ENCODE measurements at places on chromosomes 3 and 15.

- DNase-seq = no peak
These were observed 141.6 kb downstream of the EBLN2 start for GRCh38 chr3:73203101-73203500.

DNA sequence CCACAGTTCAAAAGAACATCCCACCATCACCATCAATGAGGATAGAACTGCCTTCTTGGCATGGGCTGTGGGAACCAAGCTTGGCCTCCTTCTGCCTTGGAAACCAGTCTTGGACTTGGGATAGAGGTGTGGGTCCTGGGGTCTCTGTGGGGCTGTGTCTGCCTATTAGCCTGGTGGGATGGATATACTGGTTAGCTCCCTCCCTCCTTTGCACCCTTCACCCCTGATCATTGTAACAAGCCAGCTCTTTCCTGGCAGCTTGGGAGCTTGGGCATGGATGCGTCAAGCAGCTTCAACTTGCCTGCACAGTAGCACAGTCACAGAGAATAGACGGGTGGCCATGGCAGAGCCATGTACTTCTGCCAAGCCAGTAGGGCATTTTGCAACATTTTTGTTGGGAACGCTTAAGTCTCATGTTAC lies 65.2 kb downstream of the SMAD6 start:
- DNase-seq = no peak

GRCh38 chr15:52218371-52218770 lies 27.2 kb upstream of the GNB5 start:
- no peak for DNase-seq

DNA sequence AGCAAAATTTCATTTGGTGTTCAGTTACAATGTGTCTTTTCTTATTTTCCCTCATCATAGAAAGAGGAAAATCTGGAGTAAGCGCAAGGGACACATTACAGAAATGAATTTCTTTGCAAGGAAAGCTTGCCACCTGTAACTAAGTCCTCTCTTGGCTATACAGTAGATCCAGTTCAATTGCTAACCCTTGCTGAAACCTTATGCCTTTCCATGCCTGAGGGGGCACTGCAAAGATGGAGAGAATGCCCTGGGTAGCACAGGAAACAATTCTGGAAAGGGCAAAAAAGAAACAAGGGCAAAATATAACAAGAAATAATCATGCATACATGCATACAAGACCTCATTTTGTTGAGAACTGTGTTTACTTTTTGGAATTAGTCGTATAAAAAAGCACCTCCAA lies 4.3 kb downstream of the CADM2 start:
- no peak for DNase-seq

GRCh38 chr3:146086211-146086610 lies 74.8 kb downstream of the PLOD2 start:
- DNase-seq = no peak

GRCh38 chr3:141920701-141921100 lies 44.3 kb downstream of the ATP1B3 start:
- no peak for DNase-seq

DNA sequence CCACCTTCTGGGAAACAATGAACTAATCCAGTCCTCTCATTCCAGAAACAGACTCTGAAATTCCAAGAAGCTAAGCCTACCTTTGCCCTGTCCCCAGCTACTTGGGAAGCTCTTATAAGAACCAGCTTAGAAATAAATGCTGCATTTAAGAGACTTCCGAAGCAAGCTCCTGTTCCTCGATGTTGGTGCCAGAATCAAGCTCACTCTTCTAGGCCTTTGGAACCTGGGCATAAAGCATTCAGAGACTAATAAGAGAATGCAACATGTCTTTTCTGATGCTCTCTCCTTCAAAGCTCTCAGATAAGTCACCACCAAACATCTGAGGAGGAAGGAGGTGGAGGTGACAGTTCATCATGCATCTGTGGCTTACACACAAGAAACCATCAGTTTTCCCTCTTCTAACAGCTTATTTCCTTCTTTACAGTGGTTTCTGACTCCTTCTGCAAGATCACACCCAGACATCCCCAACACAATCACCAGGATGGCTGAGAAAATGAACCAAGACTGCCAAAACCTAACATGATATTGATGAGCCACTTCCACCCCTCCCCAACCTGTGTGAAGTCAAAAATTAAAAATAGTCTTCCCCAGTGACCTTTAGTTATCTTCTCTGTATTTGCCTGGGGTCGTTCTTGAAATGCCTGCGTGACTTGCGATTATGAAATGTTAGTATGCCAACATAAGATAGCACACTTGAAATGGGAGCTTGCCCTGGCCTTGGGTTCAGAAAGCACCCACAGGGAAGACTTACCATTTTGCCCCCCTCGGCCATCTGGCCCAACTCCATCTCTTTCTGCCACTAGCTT lies 11.5 kb downstream of the ARHGEF3 start:
- DNase-seq = no peak

- no peak for DNase-seq
These were observed 193.3 kb upstream of the PROK2 start for GRCh38 chr3:71978150-71978721.

DNA sequence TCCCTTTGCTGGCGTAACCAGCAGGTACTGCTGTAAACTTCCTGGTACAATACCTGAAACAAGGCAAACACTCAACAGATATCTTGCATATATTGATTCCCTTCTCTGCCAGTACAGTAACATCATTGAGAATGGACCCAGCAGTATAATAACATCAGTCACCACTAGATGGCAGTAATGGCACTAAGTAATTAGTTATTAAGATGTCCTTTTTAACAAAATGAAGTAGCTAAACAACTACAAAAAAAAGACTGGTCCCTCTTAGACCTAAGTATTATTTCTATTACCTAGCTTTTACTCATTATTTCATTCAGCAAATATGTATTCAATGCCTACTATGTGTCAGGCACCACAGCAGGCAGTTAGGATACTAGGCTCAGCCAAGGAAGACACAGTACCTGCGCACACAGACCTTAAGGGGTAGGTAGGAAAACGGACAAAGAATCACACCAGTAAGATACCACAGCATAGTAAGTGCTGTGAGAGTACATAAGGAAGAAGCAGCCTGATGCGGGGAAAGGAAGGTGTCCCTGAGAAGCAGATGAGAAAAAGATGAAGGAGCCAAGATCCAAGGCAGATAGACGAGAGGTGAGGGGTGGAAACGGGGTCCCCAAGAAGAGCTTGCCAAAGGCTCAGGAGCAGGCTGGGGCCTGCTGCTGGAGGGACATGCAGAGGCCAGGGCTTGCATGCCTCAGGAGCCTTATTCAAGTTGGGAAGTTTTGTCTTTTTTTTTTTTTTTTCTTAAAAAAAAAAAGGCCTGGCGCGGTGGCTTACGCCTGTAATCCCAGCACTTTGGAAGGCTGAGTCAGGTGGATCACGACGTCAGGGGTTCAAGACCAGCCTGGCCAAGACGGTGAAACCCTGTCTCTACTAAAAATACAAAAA lies 102.7 kb upstream of the CHD2 start:
- DNase-seq = peak; percentile 64

DNA sequence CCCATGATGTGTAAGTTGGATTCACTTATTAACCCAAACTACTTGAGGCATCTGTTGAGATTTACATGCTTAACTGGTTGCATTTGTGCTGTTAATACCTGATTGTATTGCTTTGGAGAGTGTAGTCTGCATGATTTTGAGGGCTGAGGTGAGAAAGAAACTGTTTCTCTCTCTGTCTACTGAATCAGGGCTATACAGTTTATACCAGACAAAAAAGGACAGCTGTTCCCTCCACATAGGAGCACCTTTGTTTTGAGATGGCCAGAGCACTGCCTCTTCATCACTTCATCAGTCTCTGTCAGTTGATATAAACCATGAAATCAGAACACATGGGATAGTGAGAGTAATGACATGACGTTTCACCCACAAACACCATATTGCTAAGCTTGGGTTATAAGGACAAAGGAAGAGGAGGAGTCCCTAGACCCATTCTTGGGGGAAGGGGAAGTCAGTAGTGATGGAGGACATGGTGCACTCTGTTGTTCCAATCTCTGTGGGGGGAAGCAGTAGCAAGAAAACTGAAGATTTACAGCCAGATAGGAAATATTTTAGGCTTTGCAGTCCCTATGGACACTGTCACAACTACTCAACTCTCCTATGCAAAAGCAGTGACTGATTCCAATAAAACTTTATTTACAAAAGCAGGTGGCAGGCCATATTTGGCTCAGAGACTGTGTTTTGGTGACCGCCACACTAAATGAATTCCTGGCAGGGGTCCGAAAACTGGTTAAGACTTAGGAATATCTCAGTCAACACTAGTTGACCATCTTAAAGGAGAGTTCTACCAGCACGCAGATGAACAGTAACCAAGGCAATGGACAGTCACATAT lies 123.9 kb upstream of the NR2E3 start:
- DNase-seq = no peak

DNA sequence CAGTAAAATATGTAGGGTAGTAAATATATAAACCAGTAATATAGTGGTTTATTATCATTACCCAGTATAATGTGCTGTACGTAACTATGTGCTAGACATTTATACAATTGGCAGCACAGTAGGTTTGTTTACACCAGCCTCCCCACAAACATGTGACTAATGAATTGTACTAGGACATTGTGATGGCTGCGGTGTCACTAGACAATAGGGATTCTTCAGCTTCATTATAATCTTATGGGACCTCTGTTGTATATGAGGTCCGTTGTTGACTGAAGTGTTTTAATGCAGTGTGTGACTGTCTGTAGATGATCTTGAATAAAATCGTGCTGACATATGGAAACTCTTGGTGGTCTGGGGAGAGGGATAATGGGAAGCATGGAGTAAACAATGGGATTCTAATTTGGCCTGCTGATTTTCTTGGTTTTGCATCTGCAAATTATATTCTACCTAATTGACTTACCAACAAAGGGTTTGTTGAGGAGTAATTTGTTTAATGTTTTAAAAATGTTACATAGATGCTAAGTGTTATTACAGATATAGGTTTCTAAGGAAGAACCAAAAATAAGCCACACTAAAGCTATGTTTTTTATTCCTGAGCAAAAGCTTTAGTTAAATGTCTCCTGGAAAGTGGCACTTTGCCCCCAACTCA lies 496.5 kb upstream of the TBL1XR1 start:
- DNase-seq = no peak

DNA sequence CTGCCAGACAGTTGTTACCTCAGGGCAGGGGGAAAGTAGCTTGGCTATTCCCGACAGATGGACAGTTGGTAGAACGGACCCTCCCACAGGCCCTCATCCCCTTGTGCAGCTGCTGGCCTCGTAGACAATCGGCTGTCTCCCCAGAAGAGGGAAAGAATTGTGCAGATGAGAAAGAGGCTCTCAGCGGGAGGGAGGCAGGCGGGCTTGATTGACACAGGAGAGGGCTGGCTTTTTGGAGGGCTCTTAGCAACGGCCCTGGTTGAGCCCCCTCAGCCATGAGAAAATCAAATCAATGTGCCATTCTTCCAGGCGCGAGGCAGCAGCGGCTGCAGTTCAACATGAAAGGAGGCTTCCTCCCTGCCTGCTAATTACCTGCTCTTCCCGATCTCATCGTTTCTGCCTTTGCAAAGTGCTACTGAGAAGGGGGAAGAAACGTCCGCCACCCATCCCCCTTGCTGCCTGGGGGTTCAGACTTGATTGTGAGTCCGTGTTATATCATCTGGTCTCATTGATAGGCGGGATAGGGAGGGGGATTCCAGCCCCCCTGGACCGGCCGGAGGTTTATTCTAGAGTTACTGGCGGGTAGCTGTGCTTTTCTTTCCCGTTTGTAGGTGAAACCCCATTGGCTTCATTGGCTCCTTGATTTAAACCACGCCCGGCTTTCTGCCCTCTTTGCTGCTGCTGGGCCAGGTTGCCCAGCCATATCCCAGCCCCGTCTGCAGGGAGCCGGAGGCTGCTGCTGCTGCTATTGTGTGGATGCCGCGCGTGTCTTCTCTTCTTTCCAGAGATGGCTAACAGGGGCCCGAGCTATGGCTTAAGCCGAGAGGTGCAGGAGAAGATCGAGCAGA lies at the start of gene TAGLN3:
Gene TAGLN3 (plus strand): TSS at position 287 of the 848 bp plus-strand sequence. CDS start 501 bp downstream, at position 788.
- peak; percentile 79 for DNase-seq

DNA sequence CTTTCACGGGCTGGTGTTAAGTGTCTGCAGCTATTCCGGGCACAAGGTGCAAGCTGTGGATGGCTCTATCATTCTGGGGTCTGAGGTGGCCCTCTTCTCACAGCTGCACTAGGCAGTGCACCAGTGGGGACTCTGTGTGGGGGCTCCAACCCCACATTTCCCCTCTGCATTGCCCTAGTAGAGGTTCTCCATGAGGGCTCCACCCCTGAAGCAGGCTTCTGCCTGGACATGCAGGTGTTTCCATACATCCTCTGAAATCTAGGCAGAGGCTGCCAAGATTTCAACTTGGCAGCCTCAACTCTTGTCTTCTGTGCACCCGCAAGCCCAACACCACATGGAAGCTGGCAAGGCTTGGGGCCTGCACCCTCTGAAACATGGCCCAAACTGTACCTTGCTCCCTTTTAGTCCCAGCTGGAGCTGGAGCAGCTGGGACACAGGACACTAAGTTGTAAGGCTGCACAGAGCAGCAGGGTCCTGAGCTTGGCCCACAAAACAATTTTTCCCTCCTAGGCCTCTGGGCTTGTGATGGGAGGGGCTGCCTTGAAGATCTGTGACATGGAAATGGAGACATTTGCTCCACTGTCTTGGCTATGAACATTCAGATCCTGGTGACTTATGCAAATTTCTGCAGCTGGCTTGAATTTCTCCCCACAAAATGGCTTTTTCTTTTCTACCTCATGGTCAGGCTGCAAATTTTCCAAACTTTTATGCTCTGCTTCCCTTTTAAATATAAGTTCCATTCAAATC lies 6.0 kb upstream of the RPL39L start:
- no peak for DNase-seq

GRCh38 chr15:58425834-58426233 lies 6.0 kb upstream of the LIPC start:
- no peak for DNase-seq

- DNase-seq = no peak
These were observed 615.6 kb upstream of the DPPA4 start for GRCh38 chr3:109952924-109953323.

GRCh38 chr15:43132830-43133429 lies 456 bp upstream of the TMEM62 start:
- peak; percentile 10 for DNase-seq

- no peak for DNase-seq
These were observed 66.4 kb upstream of the CNTN6 start for GRCh38 chr3:1026395-1026794.

GRCh38 chr3:16840101-16840424 lies 44.7 kb upstream of the PLCL2 start:
- DNase-seq = no peak

GRCh38 chr15:42329161-42329560 lies 30.1 kb upstream of the CAPN3 start:
- DNase-seq = no peak

DNA sequence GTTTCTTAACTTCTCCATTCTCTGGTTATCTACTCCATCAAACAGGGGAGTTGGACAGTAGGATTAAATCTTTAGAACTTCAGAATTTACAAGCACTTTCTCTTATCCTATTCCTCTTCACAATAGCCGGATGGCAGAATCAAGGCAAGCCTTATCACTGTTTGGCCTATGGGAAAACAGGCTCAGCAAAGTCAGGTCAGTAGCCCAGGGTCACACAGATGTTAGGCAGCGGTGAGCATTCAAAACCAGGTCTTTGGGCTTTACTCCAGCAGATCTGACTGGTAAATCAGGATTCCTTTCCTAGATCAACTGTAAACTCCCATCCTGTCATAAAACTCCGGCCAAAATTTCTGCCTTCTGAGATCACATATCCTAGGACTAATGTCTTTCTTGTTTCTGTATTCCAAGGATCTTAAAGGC lies 258.4 kb downstream of the OPA1 start:
- no peak for DNase-seq
